ENCODE measurements at places on chromosomes 3 and 15.

DNA sequence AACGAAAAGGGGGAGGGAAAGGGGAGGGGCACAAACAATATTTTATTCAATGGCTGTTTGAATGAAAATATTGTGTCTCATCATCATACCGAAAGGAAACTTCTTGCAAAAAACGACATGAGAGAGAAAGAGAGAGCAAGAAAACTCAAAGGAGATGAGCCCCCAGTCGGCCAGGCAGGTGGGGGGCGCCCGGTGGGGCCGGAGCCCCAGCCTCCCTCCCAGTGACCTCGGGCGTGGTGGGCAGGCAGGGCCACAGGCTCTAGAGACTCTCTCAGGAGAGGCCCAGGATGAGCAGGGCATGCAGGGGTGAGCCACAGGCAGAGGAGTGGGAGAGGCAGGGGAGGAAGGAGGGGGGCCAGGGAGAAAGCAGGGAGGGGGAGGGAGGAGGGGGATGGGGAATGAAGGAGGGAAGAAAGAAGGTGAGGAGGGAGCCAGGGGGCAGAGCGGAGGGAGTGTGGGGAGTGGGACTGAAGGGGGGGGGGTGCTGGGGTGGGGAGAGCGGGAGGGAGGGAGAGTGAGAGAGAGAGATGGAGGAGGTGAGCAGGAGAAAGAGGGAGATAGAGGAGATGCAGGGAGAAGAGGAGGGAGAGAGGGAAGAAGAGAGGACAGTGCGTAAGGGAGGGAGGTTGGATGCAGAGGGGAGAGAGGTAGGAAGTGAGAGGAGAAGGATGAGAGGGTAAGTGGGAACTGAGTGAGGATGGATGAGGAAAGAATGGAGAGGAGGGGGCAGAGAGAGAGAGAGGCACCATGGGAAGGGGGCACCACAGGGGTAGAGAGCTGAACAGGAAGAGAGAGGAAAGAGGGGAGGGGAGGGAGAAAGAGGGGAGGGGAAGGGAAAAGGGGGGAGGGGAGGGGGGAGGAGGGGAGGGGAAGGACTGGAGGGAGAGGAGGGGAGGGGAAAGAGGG is 14.1 kb upstream of the TMEM115 start:
- DNase-seq: no peak

GRCh38 chr15:80694611-80695098 is 455 bp upstream of the ABHD17C start:
- DNase-seq: peak; percentile 20

- DNase-seq: no peak
Observed at GRCh38 chr15:31405200-31405920, 78.7 kb downstream of the KLF13 start.

DNA sequence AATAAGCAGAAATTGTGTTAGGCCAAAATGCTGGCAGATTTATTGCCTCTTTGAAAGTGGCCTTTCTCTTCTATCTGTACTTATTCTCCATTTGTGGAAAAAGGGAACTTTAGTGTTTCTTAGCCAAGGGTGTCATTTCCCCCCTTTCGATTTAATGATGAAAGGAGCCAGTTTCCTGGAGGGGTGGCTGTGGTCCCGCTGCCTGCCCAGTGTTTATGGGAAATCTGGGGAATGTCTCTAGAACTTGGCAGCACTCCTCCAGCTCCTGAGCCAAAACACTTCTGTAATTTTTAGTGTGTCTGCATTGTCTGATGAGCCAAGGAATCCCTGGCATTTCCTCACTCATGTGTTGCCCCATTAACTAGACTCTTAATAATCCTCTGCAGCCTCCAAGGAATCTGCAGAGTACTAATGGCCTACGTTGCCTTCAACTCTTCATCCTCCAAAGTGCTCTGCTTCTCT is 448.8 kb downstream of the GRM7 start:
- DNase-seq: no peak

DNA sequence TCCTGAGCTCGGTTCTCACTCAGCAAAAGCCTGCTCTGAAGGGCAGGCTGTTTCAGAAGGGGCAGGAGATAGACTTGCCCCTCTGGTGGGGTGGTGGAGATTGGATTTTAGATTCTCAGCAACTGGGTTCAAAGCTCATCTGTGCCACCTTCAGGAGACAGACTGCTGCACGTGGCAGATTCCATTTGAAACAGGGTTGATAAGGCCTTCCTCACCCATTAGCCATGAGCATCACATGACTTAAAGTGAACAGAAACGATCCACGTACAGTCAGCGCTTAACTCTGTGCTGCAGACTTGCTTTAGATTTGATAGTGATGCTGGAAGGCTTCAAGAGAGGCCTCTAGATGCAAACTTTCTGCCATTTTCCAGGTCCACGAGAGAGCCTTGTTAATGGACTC is 35.0 kb upstream of the MGLL start:
- peak; percentile 5 for DNase-seq

- no peak for DNase-seq
Observed at GRCh38 chr3:141353652-141354495, 14.4 kb upstream of the ZBTB38 start.

DNA sequence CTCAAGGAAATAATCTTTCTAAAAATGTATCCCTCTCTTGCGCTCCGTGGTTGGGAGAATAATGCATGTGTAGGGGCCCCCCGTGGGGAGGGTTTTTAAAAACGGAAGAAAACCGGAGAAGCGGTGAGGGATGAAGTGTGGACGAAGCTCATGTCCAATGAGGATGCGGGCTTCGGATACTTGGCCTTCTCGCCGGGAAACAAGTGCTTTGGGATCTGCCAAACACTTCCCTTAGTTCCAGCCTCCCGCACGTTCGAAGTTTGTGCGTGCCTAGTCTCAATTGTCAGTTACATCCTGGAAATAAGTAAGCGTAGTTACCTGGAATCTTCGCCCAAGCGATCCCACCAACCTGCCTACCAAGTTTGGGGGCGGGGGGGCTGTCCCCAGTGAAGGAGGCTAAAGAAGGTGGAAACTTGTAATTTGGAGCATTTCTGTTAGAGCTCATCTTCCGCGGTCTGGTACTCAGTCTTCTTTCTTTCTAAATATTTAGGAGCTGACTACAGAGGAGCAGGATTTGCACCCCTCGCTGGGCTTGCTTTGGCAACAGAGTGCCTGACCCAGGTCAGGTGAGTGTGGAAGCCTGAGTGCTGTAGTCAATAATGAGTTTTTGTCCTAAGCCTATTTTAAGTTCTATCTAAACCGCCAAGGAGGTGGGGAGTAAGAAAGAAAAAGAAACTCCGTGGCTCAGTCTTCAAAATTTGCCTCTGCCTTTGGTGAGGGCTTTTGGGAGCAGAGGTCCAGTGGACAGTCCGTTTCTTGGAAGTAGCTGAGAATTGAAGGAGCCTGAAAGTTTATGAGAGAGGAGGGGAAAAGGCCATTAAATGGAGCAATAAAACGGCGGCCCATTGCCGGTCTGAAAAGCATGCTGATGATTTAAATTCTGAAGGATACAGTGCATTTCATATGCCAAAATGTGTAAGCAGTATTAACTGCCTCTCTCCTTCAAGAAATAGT is 1.1 kb downstream of the ITPR1 start:
- peak; percentile 24 for DNase-seq

DNA sequence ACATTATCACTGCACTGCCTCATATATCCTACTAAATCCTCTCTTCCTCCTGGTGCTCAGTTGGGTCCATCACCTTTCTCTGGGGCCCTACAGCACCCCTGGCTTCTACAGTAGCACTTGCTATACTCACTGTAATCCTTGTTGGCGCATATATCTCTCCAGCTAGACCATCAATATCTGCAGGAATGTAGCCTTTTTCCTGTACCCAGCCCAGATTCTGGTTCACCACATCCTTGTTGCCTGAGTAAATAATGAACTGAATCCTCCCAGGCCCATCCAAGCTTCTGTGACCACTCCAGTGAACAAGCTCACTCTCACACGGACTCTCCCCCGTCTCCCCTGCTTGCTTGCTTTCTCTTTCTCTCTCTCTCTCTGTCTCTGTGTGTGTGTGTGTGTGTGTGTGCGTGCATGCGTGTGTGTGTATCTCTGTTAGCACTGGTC is 62.5 kb upstream of the LIPC start:
- DNase-seq: no peak

DNA sequence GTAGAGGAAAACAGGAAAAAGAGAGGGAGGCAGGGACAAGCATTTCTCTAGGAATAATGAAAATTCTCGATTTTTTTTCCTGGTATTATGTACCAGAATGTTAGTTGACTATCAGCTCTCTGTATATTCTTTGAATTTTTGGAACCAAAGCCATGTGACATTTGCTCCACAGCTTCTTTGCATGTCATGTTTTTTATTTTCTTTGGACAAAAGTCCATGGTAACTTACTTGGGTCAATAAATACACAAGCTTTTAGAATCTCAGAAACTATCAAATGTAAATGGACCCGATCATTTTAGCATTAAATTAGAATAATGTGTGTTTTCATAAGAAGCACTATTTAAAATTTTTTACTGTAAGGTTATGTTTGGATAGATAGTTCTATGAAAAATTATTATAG is 320.5 kb downstream of the ZIC1 start:
- no peak for DNase-seq

- DNase-seq: no peak
Observed at GRCh38 chr3:55197021-55197420, 269.2 kb upstream of the LRTM1 start.

GRCh38 chr3:178706411-178706810 is 170.2 kb downstream of the KCNMB2 start:
- DNase-seq: peak; percentile 56

DNA sequence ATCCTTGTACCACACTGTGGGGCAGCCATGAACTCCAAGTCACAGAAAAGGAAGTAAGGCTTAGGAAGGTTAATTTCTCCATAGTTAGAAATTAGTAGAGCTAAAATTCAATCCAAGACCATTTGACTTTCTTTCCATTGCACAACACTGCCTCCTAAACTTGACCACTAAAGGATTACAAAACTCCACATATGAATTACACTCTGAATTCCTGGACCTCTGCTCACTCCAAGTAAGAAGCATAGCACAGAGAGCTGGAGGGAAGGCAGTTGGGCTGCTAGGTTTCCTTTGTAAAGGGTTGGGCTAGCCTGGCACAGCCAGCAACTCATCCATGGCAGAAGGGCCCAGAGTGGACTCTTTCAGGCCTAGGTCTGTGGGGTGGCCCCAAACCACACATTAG is 134.4 kb downstream of the MYLK start:
- peak; percentile 98 for DNase-seq

DNA sequence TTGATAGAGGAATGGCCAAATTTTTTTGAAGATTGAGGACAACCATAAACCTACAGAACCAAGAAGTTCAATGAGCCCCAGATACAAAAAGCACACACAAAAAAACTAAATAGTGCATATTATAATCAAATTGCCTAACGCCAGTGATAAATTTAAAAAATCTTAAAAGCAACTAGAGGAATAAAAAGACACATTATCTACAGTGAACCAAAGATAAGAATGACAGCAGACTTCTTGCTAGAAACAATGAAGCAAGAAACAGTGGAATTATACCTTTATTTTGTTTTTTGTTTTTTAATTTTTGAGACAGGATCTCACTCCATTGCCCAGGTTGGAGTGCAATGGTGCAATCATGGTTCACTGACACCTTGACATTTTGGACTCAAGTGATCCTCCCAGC is 9.9 kb upstream of the SAMD7 start:
- no peak for DNase-seq

GRCh38 chr3:167246252-167246651 is 133.8 kb downstream of the ZBBX start:
- DNase-seq: no peak

DNA sequence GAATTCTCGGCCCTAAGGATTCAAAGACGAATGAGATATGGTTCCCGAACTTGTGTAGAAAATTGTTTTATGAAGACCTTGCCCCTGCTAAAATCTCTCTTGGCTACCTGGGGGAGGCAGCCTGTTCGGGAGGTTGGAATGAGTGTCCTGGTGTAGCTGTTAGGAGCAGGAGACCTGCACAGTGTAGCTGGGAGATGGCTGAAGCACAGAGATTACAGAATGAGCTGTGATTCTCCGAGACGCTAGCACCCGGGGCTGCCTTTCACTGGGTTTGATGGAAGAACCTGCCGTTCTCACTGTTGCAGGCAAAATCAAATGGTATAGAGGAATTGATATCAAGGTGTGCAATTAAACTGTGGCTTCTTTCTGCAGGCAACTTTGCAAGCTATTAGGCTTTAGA is 68.0 kb downstream of the TRAK1 start:
- DNase-seq: no peak

GRCh38 chr3:107432013-107432515 is 54.8 kb downstream of the CCDC54 start:
- DNase-seq: no peak

DNA sequence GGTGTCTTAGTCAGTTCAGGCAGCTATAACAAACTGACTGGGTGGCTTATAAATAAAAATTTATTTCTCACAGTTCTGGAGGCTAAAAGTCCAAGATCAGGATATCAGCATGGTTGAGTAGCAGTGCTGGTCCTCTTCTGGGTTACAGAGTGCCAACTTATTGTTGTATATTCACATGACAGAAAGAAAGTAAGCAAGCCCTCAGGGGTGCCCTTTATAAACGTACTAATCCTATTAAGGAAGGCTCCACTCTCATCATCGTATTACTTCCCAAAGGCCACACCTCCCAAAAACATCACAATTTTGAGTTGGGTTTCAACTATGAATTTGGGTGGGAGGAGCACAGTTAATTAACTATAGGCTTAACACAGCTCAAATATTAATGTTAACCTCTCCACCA is 653.0 kb downstream of the DIPK2A start:
- DNase-seq: no peak

GRCh38 chr15:40279437-40280141 is 3.3 kb downstream of the ANKRD63 start:
- peak; percentile 47 for DNase-seq

- DNase-seq: peak; percentile 94
Observed at GRCh38 chr3:113746548-113747282, at the start of gene ATP6V1A. ATP6V1A (plus strand) TSS chr3:113747035; CDS start chr3:113778754, 31,719 bp downstream.

- no peak for DNase-seq
Observed at GRCh38 chr3:105679951-105680350, 188.9 kb downstream of the CBLB start.

DNA sequence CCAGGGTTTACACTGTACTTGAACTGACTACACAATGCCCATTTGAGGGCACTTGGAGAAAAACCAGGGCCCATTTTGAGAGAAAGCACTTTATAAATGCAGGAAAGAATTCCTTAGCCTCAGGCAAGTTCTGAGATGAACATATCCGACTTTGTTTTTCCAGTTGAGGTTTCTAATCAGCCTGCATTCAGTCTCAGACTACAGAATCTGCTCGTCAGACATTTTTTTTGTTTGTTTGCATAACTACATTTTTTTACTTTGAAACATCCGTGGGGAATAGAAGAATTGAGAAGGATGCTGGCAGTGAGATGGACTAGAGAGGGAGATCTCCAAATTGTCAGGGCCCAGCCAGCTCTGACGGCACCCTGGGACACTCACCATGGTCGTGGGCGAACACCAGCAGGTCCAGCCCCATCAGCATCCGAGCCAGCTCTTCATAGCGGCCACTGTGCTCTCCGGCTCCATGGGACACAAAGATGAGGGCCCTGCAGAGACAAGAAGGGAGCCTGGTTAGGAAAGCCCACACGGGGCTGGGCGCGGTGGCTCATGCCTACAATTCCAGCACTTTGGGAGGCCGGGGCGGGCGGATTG is 40.8 kb downstream of the MGLL start:
- no peak for DNase-seq

All from HCEC 1CT (cell line).